ENCODE measurements at places on chromosomes 4 and X. TPM values are rescaled to one million over a fixed set of nuclear protein-coding genes. Genes with fewer than 3 reads are reported as not detected.

MAOB gene
- polyA plus RNA-seq: 55.2 TPM

ARHGAP6 gene
- 15.4 TPM for polyA plus RNA-seq

GLOD5 gene
- 1.9 TPM for polyA plus RNA-seq

ZCCHC18 gene
- polyA plus RNA-seq: 6.4 TPM

ARSJ gene
- 16.6 TPM for polyA plus RNA-seq

SAT1 gene
- polyA plus RNA-seq: 240 TPM

FATE1 gene
- polyA plus RNA-seq: not detected

TMEM47 gene
- 44.5 TPM for polyA plus RNA-seq

UGT2B7 gene
- polyA plus RNA-seq: 81.2 TPM

COMMD8 gene
- polyA plus RNA-seq: 42.3 TPM

PABPC1L2B gene
- not detected for polyA plus RNA-seq

SYN1 gene
- polyA plus RNA-seq: 6.5 TPM

CENPVL2 gene
- polyA plus RNA-seq: 0.20 TPM

CXXC4 gene
- polyA plus RNA-seq: 6.9 TPM

GABRG1 gene
- polyA plus RNA-seq: 0.16 TPM

SOX3 gene
- not detected for polyA plus RNA-seq

AMOT gene
- 64.5 TPM for polyA plus RNA-seq

MAMLD1 gene
- polyA plus RNA-seq: 7.8 TPM

PWWP3B gene
- 3.1 TPM for polyA plus RNA-seq

GJB1 gene
- polyA plus RNA-seq: 46.6 TPM

CT45A2 gene
- not detected for polyA plus RNA-seq

NPY1R gene
- polyA plus RNA-seq: 21.7 TPM

PDHA2 gene
- polyA plus RNA-seq: not detected

ADH4 gene
- 1.3 TPM for polyA plus RNA-seq

ANKRD37 gene
- 11.4 TPM for polyA plus RNA-seq

Data from left renal cortex interstitium (tissue), 4 donors.